Skeletal muscle tissue (tissue), 5 donors: ENCODE measurements at places on chromosomes 2 and 18. TPM values are rescaled to one million over a fixed set of nuclear protein-coding genes. Genes with fewer than 3 reads are reported as not detected.

Gene VWA3B
- total RNA-seq = not detected

Gene REG1B
- total RNA-seq = not detected

Gene SPATA3
- total RNA-seq = not detected

Gene UGT1A3
- total RNA-seq = not detected

Gene KCNS3
- 12.5 TPM for total RNA-seq

Gene CYS1
- 4.7 TPM for total RNA-seq

Gene CLEC4F
- not detected for total RNA-seq

Gene RIOK3
- 55.3 TPM for total RNA-seq

Gene DSG1
- total RNA-seq = not detected

Gene RUFY4
- not detected for total RNA-seq

Gene SLC9A4
- total RNA-seq = not detected

Gene TCF7L1
- total RNA-seq = 8.9 TPM

Gene OXER1
- under 0.01 TPM for total RNA-seq

Gene ZNF532
- 69.4 TPM for total RNA-seq

Gene SLC4A3
- 2.1 TPM for total RNA-seq

Gene DTNA
- 94.5 TPM for total RNA-seq

Gene RGPD4
- total RNA-seq = not detected

Gene ST6GAL2
- 3.1 TPM for total RNA-seq

Gene PARD6G
- 3.7 TPM for total RNA-seq

Gene UGT1A10
- not detected for total RNA-seq

Gene KDM3A
- total RNA-seq = 41.2 TPM

Gene CASP8
- total RNA-seq = 8.4 TPM

Gene SLC25A52
- not detected for total RNA-seq

Gene NEU2
- total RNA-seq = not detected

Gene EDAR
- total RNA-seq = not detected

Gene CTAGE1
- total RNA-seq = not detected

Gene PAX3
- 0.52 TPM for total RNA-seq

Gene SAG
- total RNA-seq = not detected
